Glutamatergic neuron (in vitro differentiated cells): ENCODE measurements at places on chromosomes 16 and 17. TPM values are rescaled to one million over a fixed set of nuclear protein-coding genes. Genes with fewer than 3 reads are reported as not detected.

The TMEM220 gene
- total RNA-seq = 1.6 TPM

The PYCARD gene
- total RNA-seq = 0.71 TPM

GRCh38 chr17:73396431-73397277, 84.9 kb upstream of the CDC42EP4 start:
- DNase-seq = no peak

DNA sequence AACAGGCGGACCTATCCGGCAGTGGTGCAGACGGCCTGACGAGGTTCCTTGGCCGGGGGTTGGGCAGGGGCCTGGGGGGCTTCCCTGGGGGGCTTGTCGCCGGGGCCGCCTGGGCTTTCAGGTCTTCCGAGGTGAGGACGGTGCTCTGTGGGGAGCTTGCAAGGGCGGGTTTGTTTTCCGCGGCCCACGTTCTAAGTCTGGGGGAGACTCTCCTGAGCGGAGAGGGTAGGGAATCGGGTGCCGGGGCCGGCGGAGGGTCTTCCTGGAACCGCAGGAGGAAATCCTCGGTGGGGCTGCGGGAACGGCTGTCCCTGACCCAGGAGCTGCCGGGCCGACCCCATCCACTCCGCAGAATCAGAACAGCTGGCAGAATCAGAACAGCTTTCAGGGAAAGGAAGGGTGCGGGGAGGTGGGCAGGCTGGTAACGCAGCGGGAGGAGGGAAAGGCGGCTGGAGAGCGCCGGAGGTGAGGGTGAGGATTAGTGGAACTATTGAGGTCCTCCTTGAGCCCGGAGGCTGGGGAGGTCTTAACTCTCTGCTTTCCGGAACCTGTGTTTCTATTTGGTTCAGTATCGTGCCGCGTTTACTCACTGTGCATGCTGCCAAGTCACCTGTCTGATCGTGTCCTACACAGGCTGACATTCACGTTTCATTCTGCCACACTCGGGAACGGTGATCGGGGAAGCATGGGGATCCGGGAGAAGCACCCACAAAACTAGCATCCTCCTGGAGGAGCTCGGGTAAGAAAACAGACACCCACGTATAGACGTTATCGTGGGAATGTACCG, 28.9 kb downstream of the CPSF4L start:
- peak; percentile 74 for DNase-seq

DNA sequence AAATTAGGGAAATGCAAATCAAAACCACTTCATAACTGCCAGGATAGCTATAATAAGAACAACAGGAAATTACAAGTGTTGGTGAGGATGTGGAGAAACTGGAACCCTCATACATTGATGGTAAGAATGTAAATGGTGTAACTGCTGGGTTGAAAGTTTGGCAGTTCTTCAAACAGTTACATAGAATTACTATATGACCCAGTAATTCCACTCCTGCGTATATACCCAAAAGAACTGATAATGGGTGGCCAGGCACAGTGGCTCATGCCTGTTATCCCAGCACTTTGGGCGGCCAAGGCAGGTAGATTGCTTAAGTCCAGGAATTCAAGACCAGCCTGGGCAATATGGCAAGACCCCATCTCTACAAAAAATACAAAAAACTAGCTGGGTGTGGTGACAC, 4.5 kb upstream of the CMTM4 start:
- DNase-seq = no peak

GRCh38 chr17:57595947-57596695, 149.0 kb downstream of the CCDC182 start:
- DNase-seq = no peak

GRCh38 chr16:23678430-23679273, at the start of gene PLK1:
PLK1 (plus strand) TSS chr16:23678889; CDS start chr16:23678933, 44 bp downstream.
- peak; percentile 90 for DNase-seq

The LRRC37A gene
- 11.5 TPM for total RNA-seq

GRCh38 chr17:5331506-5331905, 49.4 kb downstream of the RABEP1 start:
- DNase-seq = no peak

DNA sequence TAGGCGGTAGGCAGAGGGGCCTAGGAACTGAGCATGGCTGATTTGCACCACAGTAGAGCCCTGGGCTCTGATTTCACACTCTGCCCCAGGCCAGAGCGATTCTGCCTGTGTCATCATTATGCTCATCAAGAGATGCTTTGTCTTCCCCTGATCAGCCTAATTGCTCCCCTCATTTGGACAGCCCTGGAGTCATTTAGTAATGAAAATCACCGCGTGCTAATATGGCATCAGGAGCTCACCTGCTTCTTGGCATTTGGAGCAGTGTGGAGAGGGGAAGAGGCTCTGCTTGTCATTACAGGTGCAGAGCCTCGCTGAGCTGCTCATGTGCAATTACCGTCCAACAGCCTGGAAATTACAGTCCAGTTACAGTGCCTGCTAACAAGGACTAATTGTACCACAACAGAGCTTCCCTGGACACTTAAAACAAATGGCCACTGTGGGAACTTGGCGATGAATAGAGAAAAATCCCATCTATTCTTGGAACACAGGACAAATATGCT, 157.1 kb upstream of the WSCD1 start:
- no peak for DNase-seq

- no peak for DNase-seq
These were observed 118.0 kb upstream of the CA10 start for GRCh38 chr17:52276381-52277008.

The COX11 gene
- 64.4 TPM for total RNA-seq

The SKAP1 gene
- not detected for total RNA-seq

GRCh38 chr16:27721531-27722181, 171.7 kb downstream of the KATNIP start:
- peak; percentile 31 for DNase-seq

- peak; percentile 99 for DNase-seq
These were observed at the start of gene ZNF594 for GRCh38 chr17:5191541-5192417. ZNF594 (minus strand) TSS chr17:5191868; CDS start chr17:5184256, 7,612 bp downstream.

DNA sequence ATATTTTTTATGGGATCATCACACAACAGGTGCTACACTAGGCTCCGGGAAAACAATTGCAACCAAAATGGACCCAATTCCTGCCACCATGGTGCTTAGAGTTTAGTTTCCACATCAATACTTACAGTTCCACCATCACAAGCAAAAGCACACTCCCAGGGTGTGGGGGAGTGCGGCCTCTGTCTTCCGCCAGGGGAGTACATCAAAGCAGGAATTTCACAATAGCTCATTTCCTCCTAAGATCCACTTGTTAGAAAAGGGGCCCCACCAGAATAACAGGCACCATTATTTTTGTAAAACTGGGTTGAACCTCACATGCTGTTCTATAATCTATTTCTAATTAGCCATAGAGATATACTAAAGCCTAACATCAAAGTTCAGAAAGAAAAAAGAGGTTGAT, 44.3 kb upstream of the PSMD7 start:
- no peak for DNase-seq

The CDH1 gene
- 1.9 TPM for total RNA-seq

DNA sequence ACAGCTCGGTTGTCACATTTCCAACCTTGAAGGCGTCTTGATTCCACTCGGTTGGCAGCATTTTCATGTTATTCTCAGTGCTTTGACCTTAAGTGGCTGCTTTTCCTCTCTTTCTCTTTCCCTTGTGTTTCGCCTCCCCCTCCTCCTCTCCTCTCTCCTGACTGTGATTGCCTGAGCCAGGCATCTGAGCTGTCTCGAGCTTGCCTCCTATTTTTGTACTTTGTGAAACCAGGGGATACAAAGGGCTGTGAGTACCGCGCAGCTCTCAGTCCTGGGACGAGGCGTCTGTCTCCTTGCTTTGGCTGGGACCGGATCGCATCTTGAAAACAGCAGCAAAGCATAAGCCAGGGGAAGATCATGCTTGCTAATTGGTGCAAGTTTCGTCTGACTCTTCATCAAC, 48.8 kb upstream of the SDK2 start:
- DNase-seq = no peak

DNA sequence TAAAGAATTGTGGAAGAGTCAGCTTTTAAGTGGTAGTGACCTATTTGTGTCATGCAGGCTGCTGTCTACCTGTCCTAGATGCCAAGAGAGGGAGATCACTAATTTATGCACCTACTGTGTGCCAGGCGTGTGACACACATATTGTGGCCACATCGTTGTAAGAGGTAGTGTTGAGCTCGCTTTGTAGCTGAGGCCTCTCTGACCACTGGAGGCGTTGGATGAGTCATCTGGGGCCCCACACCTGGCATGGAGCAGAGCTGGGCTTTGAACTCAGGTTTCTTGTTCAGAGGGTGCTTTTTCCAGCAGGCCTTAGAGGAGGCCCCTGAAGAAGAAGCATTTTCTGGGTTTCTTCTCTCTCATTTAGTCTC, 52.3 kb upstream of the LGALS9 start:
- DNase-seq = no peak

- DNase-seq = no peak
These were observed 295.1 kb upstream of the RBFOX1 start for GRCh38 chr16:7037495-7037894.

GRCh38 chr16:57147381-57148221, 38.2 kb downstream of the PSME3IP1 start:
- DNase-seq = no peak

DNA sequence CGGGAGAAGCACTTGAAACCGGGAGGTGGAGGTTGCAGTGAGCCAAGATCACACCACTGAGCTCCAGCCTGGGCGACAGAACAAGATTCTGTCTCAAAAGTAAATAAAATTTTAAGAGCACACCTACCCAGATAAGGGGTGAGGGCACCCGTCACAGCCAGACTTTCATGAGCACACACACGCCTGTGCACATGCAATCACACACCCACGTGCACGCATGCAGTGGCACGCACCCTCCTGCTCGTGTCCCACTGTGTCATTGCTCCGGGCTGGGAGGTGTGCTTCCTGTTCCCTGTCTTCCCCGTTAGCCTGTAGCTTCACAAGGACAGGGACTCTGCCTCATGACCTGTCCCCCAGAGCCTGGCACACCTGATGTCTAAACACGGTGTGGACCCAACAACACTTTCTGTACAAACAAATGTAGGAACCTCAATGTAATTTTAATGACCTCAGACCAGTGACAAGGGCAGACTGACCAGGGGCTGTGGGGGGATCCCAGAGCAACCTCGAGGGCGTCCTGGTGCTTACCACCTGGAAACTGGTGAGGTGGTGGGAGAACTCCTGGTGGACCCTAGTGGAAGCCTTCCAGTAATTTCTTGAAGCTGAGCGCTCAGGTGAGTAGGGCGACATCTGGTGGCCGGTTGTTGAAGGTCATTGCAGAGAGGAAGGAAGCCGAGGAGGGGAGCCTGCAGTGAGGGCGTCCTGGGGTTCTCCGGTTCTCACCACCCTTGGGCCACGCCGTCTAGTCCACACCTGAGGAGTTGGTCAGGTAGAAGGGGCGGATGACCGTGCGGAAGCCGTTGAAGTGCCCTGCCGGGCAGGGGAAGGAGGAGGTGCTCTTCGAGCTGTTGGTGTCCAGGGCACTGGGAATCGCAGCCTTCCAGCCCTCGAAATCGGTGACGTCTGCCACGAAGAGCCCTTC, 8.6 kb downstream of the LGALS3BP start:
- peak; percentile 88 for DNase-seq

DNA sequence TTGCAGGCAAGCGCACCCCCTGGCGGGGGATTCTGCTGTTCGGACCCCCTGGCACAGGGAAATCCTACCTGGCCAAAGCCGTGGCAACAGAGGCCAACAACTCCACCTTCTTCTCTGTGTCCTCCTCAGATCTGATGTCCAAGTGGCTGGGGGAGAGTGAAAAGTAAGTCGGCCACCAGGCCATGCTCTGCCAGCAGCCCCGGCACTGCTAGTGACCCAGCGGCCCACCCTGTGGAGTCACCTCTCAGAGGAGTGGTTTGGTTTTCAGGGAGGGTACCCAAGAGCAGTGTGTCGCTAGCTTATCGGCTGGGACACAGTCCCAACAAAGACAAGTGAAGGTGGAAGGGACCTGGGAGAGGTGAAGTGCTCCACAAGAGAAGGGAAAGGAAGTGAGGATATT, 8.2 kb downstream of the VPS4A start:
- no peak for DNase-seq

The DNAI2 gene
- not detected for total RNA-seq

DNA sequence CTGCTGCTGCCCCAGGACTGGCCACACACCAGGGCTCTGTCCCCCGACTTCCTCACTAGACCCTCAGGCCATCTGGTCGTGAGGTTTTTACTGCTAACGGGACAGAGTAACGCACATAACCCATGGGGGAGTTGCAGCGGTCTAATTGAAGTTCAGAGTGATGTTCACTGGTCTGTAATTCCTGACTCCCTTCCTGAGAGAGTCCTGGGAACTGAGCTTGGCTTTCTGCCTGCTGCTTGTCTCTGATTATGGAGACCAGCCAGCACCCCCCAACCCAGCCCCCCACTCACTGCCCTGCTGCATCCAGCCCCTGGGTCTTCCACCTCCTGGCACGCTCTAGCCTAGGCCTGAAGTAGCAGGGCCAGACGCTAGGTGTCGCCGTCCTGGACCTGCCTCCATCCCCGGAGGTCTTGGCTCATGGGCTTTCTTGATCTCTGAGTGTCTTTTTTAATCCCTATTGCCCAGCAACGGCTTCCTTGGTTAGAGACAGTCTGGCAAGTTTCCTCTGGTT, 192.9 kb downstream of the CCDC182 start:
- peak; percentile 73 for DNase-seq

DNA sequence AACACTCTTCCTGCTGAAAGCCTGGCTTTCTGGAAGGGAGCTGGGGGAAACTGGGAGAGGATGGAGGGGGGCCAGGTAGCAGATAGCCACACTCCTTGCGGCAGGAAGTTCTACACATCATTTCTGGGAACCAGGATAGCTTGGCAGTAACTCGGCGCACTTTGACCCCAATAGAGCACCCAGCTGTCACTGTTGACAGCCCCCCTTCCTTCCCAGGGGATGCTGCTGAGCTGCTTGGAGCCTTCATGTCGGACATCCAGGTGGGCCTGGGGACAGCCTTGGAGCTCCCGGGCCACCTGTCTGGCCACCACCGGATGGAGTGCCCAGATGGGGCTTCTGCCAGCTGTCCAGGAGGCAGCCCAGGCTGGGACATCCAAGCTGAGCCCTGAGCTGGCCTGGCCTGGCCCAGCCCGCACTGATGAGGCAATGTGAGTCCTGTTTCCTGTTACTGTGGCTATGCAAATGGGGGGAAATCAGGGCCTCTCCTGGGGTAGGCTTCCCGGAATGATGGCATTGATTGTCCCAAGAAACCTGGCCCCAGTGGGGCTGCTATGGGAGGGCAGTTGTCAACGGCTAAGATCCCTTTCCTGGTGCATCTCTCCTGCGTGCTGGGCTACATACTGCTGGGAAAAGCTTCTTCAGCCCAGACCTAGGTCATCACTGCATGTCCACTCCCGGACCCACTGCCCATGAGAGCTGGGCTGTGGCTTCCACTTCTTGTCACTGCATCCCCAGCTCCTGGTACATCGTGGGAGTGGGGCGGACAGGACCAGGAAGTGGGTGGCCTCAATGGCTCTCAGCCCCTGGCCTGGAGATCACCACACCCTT, 50.0 kb downstream of the SOCS1 start:
- peak; percentile 61 for DNase-seq

GRCh38 chr17:72422505-72423285, 301.9 kb downstream of the SOX9 start:
- DNase-seq = no peak

The SULT1A4 gene
- total RNA-seq = 1.0 TPM

GRCh38 chr16:22375117-22375962, 921 bp upstream of the CDR2 start:
- no peak for DNase-seq

The NEUROD2 gene
- 6.3 TPM for total RNA-seq
